Stimulated activated CD4-positive, alpha-beta T cell treated with anti-CD3 and anti-CD28 coated beads, TNF-alpha, amount 100 ng/mL, for 48 hours (primary cell): ENCODE measurements at places on chromosomes 5 and 9.

DNA sequence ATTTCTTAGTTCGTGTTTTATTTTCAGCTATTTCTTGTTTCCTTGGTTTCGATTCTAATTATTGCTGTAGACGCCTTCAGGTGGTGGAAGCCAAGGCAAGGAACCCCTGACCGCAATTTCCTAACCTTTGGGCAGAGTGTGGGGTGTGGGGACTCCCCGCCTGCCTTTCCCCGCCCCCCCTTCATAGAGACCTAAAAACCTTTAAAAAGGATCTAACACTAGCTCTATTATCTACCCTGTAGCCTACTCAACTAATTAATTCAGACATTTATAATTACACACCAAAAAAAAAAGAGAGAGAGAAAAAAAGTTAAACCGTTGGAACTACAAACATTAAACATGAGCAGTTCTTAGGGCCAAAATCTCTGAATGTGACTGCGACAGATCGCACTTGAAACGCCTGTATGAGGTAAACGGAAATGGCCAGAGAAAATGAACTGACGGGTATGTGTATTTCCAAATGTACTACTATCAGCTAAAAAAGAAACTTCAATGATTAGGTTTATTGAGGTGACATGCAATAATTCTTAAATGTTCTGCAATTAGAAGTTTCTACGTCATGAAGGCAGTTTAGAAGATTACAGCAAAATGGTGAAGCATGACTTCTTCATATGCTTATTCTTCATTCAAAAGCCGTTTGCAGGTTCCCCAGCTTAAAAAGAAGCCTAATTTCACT lies 19.0 kb upstream of the FER start:
- no peak for DNase-seq

GRCh38 chr5:127186657-127187056 lies 103.9 kb upstream of the MEGF10 start:
- no peak for DNase-seq

- DNase-seq, result no peak
Measured at GRCh38 chr9:135268981-135269380, 181.5 kb downstream of the OLFM1 start.

- no peak for DNase-seq
Measured at GRCh38 chr9:36039696-36040095, 3.0 kb downstream of the RECK start.

- DNase-seq, result no peak
Measured at GRCh38 chr5:127892467-127893207, 189.4 kb downstream of the CCDC192 start.

DNA sequence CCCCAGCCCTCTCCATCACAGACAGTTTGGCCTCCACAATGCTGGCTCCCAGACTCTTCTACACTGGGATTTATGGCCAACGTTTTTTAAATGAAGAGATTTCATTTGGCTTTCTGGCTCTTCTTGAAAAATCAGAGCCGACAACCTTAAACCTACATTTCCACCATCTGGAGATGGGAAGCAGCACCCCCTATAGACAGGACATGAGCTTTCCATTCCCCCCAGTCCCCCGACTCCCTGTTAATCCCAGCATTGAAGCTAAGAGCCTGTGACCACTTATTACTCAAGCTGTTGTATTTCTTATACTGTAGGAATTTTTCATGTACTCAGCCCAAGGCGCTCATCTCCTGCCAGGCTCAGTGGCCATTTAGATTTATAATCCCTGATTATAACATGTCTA lies 34.0 kb upstream of the AFAP1L1 start:
- DNase-seq, result no peak

DNA sequence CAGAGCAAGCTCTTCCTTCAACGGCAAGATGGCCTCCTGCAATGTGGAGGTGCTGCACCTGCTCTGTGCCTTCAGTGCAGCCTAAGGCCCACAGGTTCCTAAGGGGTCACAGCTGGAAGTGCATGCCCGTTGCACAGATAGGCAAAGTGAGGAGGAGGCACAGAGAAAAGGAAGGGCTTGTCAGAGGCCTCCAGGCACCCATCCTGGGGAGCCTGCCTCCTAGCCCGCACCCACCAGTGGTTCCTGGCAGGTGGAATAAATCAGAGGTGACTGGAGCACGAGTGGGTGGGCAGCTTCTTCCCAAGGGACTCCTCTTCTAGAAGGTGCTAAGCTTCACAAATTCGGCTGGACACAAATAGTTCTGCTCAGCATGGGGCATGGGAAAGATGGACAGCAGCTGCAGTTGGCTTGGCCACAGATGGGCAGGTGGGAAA lies 52.8 kb upstream of the STXBP1 start:
- no peak for DNase-seq

- DNase-seq, result no peak
Measured at GRCh38 chr9:114500697-114501292, 4.5 kb downstream of the WHRN start.

DNA sequence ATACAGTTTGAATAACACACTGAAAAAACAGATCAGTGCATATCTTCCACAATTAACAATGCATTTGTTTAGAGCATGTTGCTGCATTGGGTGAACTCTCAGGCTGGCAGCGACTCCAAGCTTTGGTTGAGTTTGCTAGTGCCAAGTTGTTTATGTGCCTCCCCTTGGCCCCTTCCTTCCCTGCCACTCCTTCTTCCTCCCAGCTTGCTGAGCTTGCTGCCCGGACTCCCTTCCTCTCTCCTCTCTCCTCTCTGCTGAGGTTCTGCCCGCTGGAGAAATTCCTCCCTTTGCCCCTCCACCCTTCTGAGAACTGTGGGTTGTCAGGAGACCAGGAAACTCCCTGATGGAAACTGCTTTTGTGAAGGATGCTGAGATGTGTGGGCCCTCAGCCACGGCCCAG lies 247.3 kb downstream of the PDZD2 start:
- DNase-seq, result no peak

DNA sequence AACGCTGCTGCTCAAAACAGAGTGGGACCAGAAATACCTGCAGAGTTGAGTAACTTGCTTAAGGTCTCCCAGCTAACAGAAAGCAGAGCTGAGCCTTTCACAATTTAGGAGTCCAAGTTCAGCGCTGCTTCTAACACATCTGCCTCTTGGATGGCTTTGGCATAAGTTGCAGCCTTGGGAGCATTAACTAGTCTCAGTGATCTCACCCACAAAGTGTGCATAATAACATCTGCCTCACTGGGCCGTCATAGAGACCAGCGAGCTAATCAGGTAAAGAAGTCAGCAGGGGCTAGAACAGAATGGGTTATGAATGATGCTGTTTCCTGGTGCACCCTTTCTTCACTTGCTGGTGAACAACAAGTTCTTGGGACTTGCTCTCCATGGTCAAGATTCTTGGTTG lies 36.5 kb downstream of the WWC1 start:
- no peak for DNase-seq

DNA sequence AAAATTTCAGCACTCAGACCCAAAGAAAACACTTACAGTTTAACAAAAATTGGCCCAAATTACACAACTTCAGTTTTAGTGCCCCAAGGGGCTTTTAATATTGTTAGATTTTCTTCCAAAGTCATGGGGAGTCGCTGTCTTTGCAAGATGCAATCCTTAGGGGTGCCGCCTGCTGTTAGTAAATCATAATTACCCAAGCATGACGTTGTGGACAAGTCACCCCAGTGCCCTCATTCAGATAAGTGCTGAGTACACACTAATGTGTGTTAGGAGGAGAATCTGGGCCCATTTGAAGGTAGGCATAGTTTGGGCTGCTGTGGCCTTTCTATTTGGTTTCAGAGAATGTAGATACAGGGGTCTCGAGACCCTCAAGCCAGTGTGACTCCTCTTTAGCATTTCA lies 138.1 kb downstream of the SV2C start:
- DNase-seq, result no peak

- DNase-seq, result no peak
Measured at GRCh38 chr5:19261879-19262278, 726.1 kb downstream of the CDH18 start.

DNA sequence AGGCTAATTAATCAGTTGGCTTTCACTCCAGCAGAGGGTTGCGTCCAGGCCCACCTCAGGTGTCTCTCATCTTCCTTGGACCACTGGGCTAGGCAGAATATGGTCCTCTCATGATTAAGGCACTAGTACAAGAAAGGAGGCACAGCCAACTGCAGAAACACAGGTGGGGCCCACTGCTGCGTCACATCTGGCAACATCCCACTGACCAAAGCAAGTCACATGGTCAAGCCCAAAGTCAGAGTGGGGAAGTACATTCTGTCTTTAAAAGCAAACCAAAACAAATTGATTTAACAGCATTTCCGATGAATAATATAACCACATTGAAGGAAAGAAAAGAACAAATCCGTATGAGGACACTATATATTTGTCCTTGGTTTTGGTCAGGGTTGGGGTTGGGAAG lies 28.0 kb upstream of the UBTD2 start:
- DNase-seq, result no peak

- DNase-seq, result peak; percentile 6
Measured at GRCh38 chr5:169702693-169703481, 65.8 kb downstream of the DOCK2 start.

DNA sequence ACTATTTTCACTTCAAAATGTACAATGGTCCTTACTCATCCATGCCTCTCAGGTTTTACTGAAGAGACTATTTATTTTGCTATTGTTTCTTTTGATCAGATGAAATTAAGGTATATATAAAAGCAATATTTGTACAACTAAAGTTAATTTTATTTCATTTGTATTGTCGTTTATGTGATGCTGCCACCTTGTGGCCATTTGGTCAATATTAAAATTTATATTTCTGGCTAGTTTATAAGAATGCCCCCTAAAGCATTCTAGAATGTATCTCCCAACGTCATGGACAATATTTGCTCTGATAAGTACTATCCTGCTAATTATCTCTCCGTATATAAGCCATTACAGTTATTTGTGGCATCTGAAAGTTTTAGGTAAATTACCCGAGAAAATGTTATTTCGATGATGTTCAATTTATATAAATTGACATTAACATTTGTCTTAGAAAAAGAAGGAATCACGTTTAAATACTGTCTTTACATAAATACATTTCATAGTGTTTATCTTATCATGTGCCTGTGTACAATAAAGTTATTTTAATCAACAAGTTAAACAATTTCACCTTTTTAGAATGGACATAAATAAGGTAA lies 680.0 kb downstream of the TAF11L14 start:
- no peak for DNase-seq

DNA sequence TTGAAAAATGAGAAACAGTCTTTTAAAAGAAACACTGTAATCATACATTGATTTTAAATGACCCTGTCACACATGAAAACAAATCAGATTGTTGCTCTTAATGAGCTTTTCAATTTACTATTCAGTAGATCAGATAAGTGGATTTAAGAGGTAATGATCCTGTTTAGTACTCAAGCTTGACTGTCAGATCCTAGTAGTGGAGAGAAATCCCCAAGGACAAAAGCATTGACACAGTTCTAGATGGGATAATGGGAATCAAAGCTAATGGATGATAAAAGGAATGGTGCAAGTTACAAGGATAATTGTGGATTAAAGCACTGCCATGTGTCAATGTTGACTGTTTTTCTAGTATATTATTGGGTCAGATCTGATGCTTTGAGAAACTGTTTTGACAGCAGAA lies 142.3 kb upstream of the TLX3 start:
- DNase-seq, result no peak

DNA sequence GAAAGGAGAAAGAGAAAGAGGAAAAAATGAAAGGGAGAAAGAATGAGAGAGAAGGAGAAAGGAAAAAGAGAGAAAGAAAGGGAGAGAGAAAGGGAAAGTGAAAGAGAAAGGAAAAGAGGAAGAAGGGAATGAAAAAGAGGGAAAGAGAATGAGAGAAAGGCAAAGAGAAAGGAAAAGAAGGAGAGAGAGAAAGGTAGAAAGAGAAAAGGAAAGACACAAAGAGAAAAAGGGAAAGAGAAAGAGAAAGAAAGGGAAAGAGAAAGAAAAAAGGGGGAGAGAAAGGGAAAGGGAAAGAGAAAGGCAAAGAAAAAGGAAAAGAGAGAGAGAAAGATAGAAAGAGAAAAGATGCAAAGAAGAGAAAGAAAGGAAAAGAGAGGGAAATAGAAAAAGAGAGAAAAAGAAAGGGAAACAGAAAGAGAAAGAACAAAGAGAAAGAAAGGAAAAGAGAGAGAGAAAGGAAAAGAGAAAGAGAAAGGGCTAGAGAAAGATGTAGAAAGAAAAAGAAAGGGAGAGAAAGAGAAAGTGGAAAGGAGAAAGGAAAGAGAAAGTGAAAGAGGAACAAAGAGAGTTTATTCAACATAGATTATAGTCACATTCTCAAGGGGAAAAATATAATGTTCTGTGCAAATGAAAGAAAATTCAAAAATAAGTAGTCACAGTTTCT lies 165.2 kb downstream of the TMEM38B start:
- no peak for DNase-seq

DNA sequence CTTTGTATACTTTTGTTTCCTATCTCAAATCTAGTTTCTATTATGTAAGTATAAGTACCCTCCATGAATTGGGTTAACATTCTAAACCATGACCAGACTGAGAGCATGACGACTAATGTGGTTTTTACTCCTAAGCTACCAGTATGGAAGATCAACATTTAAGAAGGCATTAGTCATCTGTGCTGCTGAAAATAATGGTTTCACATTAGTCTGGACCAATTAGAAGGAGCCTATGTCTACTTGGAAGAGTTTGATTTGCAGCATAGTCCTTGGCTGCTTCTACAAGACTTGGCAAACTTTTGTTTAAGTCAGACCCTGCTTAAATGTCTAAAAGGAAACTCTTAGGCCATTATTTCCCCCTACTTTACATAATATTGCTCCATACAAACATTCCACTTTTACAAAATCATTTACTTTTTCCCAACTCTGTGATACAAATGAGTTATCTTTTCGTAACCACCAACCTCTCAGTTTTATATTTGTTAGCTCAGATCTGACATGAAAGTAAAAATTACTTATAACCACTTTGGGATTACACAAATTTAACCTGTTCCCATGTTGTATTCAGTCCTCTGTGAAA lies 186.7 kb downstream of the COMMD10 start:
- no peak for DNase-seq

DNA sequence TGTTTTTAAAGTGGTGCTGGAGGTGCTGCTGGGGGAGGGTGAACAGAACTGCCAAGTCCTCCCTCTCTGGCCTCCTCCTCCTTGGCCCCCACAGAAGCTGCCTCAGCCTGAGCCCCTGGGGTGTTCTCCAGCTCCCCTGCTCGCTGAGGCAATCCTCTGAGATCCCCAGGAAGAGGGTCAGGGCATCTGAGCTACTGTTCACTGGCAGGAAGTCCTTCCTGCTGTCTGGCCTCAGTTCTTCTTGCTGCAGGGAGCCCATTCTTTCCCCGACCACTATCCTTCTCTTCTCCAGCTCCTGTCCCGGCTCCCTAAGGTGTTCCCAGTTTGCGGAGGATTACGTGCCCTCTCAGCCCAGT lies 9.7 kb downstream of the CNTFR start:
- DNase-seq, result no peak

DNA sequence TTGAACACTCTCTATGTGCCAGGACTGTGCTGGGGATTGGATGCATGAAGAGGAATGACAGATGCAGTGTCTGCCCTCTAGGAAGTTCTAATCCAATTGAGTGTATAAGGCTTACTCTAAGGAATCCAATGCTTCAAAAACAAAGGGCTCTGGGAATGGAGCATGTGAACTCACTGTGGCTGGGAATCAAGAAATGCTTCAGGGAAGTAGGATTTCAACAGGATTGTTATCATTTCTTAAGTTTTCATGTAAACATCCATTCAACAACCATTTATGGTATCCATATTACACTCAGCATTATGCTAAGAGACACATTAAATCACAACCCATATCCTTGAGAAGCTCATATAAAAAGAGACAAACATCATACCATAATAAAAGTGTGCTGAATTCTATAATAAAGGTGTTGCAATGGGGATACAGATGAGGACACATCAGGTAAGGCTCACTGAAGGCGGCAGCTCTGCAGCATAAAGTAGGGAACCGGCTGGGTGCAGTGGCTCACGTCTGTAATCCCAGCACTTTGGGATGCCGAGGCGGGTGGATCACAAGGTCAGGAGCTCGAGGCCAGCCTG lies 11.3 kb downstream of the SIL1 start:
- DNase-seq, result no peak

- no peak for DNase-seq
Measured at GRCh38 chr5:10661401-10661800, 97.5 kb downstream of the ANKRD33B start.
